ENCODE measurements at places on chromosomes 3 and 15. TPM values are rescaled to one million over a fixed set of nuclear protein-coding genes. Genes with fewer than 3 reads are reported as not detected.
A peak's percentile ranks its signal among the peaks of the same experiment; 100 is the strongest.

Gene SPINT1
- total RNA-seq, result 76.5 TPM

Gene GREM1
- total RNA-seq, result 3.1 TPM

Gene CATSPER2
- 2.7 TPM for total RNA-seq

Gene RGMA
- 9.7 TPM for total RNA-seq

Gene MEGF11
- total RNA-seq, result not detected

Gene LDHAL6B
- not detected for total RNA-seq

- no peaks in the 10 kb centered on the region for H3K36me3 ChIP-seq
- DNase-seq, result no peak
- H3K27ac ChIP-seq, result no peak overlapping the region
- no peak overlapping the region for H3K4me3 ChIP-seq
- H3K27me3 ChIP-seq, result no peaks in the 10 kb centered on the region
These were observed 37.4 kb upstream of the ARPP21 start for GRCh38 chr3:35601959-35602358.

- no peak overlapping the region for H3K4me3 ChIP-seq
- H3K4me1 ChIP-seq, result no peaks in the 10 kb centered on the region
- no peaks in the 10 kb centered on the region for H3K27me3 ChIP-seq
- no peaks in the 10 kb centered on the region for H3K36me3 ChIP-seq
These were observed 375.0 kb downstream of the WDR72 start for GRCh38 chr15:53384417-53384816.

GRCh38 chr3:136929977-136930670 is 27.7 kb upstream of the IL20RB start:
- peak overlapping the region; percentile 35 for H3K4me3 ChIP-seq
- H3K27me3 ChIP-seq, result no peaks in the 10 kb centered on the region
- H3K36me3 ChIP-seq, result no peaks in the 10 kb centered on the region
- no peak overlapping the region for H3K27ac ChIP-seq
- H3K4me1 ChIP-seq, result peaks cover 54% of the 10 kb centered on the region

DNA sequence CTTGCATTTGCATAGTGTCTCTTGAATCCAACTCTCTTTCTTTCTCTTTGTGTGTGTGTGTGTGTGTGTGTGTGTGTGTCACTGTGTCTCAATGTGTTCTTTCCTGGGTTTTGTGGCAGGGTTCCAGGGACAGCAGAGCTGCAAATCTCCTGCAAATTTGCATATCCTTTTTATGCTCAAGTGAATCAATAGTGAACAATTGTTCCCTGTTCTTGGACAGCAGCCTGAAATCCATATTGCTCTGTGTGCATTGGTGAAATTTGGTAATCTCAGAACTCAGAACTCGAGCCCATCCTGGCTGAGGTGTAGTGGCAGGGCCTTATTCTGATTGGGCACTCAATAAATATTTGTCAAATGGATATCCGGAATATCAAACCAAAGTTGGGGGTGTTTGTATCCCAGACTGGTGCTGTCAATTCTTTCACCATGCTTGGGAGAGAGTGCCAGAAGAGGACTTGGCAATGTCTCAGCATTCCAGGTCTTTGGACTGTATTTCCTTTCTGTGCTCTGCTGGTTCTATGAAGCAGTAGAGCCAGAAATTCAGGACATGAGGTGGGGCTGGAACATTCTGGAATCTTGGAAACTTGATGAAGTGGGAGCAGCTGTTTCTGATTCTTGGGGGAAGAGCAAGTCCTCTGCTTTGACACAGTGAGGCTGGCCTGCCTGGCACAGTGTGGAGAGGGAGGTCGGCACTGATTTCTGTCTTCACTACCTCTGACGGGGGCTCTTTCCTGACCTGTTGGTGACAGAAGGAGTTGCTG is 380.6 kb upstream of the C2CD4B start:
- no peaks in the 10 kb centered on the region for H3K36me3 ChIP-seq
- no peaks in the 10 kb centered on the region for H3K27me3 ChIP-seq
- H3K4me1 ChIP-seq, result peaks cover 19% of the 10 kb centered on the region
- no peak overlapping the region for H3K4me3 ChIP-seq

DNA sequence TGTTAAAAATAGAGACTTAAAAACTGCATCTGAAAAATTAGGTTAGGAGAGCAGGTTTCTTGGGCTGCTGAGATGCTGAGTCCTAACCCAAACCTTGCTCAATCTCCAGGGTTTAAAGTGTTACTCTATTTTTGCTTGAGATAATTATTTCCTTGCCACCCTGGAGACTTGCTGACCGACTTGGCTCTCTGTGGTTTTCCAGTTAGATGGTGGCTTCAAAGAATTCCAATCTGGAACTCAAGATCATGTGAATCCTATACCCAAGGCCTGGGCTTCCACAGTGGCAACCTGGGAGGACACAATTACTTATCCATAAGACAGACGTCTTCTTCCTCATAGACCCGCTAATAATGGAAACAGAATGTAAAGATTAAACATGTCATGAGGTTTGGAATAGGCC is 47.7 kb downstream of the SUMF1 start:
- no peak overlapping the region for H3K4me3 ChIP-seq
- peaks cover 29% of the 10 kb centered on the region for H3K36me3 ChIP-seq
- H3K27ac ChIP-seq, result no peak overlapping the region
- no peaks in the 10 kb centered on the region for H3K27me3 ChIP-seq
- no peaks in the 10 kb centered on the region for H3K4me1 ChIP-seq

- H3K4me1 ChIP-seq, result peaks cover 48% of the 10 kb centered on the region
- H3K36me3 ChIP-seq, result peaks cover 16% of the 10 kb centered on the region
- no peak overlapping the region for H3K27ac ChIP-seq
- no peak overlapping the region for H3K4me3 ChIP-seq
- no peak for DNase-seq
These were observed 38.3 kb downstream of the VGLL4 start for GRCh38 chr3:11605398-11605797.

DNA sequence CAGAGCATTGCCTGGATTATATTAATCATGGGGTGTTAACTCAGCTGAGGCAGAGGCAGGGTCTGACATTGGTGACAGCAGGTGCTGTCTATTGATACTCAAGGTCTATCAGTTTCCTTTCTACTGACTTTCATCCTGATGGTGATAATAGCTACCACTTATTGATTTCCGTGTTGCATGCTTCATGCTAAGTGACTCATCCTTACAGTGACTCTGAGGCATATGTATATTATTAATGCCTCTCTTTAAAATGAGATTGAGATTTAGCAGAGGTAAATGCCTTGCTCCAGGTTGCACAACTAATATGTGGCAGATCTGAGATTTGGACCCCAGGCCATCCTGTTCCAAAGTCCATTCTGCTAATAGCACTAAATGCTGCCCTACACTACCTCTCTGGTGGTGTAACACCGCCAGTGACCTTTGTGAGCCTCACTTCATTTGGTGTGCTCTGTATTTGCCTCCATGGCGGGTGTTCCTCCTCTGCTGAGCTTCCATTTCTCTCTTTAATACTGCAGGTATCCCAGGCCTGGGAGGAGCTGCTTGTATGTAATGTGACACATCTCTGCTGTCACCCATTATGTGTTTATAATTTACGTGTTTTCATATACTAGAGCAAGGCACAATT is 50.4 kb downstream of the GPR171 start:
- H3K4me3 ChIP-seq, result no peak overlapping the region
- no peak overlapping the region for H3K27ac ChIP-seq
- no peaks in the 10 kb centered on the region for H3K4me1 ChIP-seq
- DNase-seq, result no peak
- H3K36me3 ChIP-seq, result no peaks in the 10 kb centered on the region

GRCh38 chr3:18086078-18086477 is 339.1 kb downstream of the SATB1 start:
- no peaks in the 10 kb centered on the region for H3K27me3 ChIP-seq
- no peaks in the 10 kb centered on the region for H3K4me1 ChIP-seq
- DNase-seq, result no peak
- H3K27ac ChIP-seq, result no peak overlapping the region
- H3K4me3 ChIP-seq, result no peak overlapping the region

DNA sequence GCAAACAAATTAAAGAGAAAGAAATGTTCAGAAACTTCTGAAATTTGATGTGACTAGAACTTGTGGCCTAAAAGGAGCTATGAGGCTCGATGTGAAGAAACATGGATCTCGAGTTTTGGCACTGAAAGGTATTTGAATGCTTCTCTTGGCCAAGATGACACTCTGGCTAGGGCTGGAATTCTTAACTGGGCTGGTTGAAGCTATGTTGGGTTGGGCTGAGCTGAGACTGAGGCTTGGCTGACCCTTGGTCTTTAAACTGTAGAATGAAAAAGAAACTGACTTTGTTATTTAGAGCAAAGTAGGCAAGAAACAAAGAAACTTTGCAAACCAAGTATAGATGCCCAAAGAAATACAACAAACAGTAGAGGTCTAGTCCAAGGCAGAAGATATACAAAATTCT is 28.1 kb upstream of the CLDN16 start:
- no peaks in the 10 kb centered on the region for H3K36me3 ChIP-seq
- H3K4me3 ChIP-seq, result no peak overlapping the region
- H3K27me3 ChIP-seq, result no peaks in the 10 kb centered on the region
- no peak for DNase-seq

DNA sequence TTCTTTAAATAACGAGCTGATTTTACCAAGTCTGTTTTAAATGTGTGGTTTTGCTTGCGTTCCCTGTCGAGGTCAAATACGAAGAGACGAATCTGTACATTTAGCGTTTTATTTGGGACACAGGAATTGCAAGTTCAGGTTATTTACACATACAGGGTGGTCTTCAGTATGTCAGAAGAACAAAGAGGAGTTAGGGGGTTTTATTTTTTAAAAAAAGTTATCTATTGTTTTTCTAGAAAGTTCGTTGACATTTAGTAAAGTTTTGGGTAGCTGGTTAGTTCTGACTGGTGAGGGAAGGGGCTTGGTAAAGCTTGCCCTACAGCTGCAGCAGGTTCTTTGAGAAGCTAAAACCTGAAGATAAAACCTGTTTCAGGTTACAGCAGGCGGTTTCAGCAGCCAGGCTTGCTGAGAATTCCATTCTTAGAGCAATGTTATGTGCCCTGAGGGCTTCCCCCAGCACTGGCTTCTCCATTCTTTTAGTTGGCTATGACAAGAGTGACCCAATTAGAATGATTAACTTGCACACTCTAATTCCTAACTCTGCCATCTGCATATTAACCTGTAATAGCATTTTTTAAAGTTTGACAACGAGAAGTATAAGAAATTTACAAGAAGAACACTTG is 815 bp upstream of the ZNF280D start:
- DNase-seq, result no peak
- no peaks in the 10 kb centered on the region for H3K36me3 ChIP-seq
- peak overlapping the region; percentile 97 for H3K27ac ChIP-seq
- no peaks in the 10 kb centered on the region for H3K27me3 ChIP-seq
- H3K4me1 ChIP-seq, result peaks cover 37% of the 10 kb centered on the region
- peak overlapping the region; percentile 67 for H3K4me3 ChIP-seq

DNA sequence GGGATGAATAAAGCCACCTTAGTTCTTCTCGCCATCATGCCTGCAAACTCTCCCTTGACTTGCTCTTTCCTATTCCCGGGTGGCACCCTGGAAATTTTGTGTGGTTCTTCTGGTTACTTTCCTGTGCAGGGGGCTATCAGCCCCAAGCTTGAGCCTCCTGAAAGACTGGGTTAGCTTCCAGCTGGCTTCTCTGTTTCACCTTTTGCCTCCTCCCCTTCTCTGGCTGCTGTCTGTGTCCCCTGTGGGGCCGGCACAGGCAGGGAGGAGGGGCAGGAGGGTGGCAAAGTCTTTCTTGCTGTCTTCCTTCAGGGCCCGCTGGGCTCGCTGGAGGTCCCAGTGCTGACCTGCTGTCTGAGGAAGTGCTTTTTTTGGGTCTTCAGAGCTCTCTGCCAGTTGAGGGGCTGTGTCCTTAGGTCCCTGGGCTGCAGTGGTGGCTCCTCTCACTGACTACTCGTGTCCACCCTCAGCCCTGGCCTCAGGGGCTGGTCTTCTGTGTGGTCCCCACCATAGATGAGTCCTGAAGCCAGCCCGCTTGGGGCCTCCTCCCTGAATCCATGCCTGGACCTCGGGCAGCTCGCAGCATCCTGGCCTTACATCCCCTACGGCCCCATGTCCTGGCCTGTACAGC is 196.5 kb downstream of the KLF13 start:
- no peaks in the 10 kb centered on the region for H3K4me1 ChIP-seq
